ENCODE measurements at places on chromosomes 5 and 9. TPM values are rescaled to one million over a fixed set of nuclear protein-coding genes. Genes with fewer than 3 reads are reported as not detected.

Gene SAPCD2
- total RNA-seq, result 12.3 TPM

GRCh38 chr9:133825555-133826218 lies 87.5 kb upstream of the SARDH start:
- DNase-seq, result peak; percentile 71

Gene MFAP3
- 30.1 TPM for total RNA-seq

DNA sequence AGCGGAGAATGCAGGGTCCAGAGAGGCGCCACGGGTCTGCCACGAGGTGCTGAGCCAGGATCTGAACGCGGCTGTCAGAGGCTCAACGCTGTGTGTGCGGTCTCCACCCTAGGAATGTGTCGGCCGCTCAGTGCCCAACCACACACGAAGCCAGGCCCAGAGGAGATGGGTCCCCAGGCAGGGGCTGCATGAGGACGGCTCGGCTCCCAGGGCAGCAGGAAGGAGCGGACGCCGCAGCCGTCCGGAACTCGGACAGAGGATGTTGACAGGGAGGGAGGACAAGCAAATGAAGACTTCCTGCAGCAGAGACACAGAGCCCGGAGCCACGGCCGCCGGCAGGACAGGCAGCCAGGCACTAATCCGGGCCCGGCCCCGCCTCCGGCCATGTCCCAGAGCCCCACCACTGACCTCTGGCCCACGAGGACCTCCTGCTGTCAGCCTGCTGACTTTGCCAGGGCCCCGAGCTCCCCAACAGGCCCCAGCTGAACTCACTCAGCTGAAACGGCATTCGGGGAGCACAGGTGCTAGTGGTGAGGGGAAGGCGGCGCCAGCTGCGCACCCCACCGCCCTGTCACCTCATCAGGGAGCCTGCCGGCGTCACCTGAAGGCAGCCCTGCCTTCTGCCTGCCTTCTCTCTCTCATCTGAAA lies 12.7 kb downstream of the VAV2 start:
- DNase-seq, result no peak

Gene NR2F1
- 25.9 TPM for total RNA-seq

- DNase-seq, result no peak
These were observed 1.5 kb downstream of the DCAF10 start for GRCh38 chr9:37801959-37802711.

Gene NUTM2F
- total RNA-seq, result not detected

DNA sequence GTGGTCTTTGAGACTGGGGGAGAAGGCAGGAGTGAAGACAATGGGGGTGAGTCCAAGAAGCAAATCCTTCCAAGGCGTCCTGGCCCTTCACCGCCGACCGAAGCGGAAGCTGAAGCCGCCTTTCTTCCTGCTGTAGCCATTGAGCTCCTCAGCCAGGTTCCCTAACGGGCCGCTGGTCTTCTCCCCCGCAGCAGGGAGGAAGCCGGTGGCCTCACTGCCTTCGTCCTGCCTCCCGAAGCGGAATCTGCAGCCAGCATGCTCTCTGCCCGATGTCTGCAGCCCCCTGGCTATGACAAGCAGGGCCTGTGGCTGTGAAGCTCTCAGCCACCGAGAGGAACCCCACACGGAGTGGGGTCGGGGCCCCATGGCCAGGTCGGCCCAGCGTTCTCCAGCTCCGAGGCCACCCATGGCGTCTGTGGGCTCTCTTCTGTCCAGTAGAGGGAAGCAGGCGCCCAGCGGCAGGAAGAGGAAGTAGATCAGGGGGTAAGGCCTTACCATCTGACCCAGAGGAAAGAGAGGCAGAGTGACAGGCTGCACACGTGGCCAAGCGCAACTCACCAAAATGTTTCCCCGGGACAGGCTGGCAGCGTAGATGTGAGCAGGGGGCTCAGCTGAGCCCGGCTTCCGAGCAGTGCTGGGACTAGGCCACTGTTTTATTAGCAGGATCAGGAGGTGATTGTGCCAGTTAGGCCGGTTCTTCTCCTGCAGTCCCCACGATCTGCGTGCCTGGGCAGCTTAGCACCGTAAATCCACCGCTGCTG lies 3.1 kb downstream of the QRFP start:
- DNase-seq, result no peak

Gene TAS2R1
- total RNA-seq, result not detected

DNA sequence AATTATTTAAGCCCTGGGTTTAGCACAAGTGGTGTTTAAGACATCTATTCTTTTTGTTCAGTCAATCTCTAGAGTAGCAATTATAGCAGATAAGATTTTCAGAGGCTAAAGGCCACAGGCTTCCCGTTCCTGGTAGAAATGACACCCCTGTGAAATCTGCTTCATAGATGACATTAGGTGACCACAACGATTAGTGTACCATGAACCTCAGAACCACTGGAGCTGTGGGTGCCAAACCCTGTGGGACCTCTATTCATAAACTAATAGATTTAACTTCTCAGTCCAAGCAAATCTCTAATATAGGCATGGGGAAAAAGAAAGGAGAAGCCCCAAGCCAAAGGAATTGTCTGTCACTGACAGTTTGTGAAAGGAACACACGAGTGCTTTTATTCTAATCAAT lies 207.4 kb downstream of the ARRDC3 start:
- DNase-seq, result no peak

DNA sequence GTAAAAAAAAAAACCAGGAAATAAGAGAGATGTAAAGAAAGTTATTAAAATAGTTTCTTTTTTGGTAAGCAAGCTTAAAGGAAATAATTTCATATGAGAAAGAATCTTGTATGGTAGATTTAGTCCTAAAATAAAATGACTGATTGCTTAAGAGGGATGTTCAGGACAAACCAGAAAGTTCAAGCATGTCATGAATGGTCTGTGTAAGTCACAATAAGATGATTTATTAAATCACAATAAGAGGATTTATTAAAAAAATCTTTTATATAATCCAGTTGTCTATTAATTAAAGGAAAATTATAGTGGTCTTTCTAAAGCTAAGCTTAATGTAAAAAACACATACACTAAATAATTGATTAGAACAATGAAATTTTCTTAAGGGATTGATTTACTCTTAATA lies 91.8 kb upstream of the OR13F1 start:
- no peak for DNase-seq

Gene ABLIM3
- total RNA-seq, result 25.3 TPM

GRCh38 chr5:77398896-77399295 lies 93.2 kb downstream of the WDR41 start:
- DNase-seq, result no peak

Gene TAF1L
- total RNA-seq, result not detected

DNA sequence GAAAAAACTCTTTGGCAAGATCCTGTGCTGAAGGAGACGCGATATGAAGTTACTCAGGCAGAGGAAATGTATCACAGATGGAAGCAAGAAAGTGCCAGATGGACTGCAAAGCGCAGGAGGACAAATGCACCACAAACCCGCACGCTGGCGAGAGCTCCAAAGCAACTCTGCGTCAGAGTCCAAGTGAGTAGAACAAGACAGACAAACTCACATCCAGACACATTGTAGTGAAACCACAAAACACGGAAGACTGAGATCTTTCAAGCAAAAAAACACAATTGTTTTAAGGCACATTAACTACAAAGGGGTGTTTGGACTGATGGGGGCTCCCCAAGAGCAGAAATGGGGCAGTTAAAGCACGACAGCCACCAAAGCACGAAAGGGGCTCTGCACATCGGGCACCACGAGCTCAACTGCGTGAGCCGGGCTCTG lies 39.2 kb upstream of the NKD2 start:
- DNase-seq, result no peak

DNA sequence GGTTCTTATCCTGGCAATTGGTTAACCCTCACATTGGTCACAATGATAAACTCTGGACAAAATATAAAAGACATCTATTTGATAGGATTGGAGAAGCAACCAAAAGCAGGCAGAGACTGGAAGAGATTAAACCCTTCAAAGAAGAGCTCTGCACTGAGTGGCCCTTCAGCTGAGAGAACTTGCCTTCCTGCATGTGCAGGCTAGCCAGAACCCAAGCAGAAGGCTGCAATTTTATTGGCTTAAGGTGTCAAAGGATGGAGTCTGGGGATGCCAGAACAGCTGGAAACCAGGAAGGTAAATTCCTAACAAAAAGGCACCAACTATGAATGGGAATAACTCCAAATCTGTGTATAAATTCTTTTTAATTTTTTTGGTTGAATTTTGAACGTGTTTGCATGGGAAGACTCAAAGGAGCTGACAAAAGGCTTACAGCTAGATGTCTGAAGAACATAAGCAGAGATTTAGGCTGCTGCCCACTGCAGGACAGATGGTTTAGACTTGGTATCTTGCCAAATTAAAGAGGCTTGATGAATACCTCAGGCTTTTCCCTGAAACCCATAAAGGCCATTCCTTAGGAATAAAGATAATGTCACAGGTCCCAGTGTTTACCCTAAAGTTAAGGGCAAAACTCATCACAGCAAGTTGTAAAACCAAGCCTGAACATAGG lies 66.3 kb downstream of the NR2F1 start:
- DNase-seq, result no peak

- peak; percentile 31 for DNase-seq
These were observed 1425.4 kb downstream of the FOXD4L5 start for GRCh38 chr9:63859475-63860215.

DNA sequence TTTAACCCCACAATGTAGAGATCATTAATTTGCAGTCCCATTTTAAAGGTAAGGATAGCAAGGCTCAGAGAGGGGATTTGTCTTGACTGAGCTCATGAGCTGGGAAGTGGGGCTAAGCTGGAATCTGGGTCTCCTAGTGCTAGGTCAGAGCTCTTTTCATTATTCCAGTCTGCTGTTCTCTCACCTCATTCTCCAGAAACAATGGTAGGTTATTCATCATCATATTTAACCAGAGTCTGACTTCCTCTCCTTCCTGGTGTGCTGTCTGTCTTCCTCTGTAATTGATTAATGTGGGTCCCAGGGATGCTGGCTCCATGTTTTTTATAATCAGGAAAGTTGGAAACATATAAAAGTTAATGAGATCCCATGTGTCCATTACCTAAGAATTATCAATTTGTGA lies 20.6 kb downstream of the C9orf43 start:
- no peak for DNase-seq

Gene SNX18
- 46.6 TPM for total RNA-seq

DNA sequence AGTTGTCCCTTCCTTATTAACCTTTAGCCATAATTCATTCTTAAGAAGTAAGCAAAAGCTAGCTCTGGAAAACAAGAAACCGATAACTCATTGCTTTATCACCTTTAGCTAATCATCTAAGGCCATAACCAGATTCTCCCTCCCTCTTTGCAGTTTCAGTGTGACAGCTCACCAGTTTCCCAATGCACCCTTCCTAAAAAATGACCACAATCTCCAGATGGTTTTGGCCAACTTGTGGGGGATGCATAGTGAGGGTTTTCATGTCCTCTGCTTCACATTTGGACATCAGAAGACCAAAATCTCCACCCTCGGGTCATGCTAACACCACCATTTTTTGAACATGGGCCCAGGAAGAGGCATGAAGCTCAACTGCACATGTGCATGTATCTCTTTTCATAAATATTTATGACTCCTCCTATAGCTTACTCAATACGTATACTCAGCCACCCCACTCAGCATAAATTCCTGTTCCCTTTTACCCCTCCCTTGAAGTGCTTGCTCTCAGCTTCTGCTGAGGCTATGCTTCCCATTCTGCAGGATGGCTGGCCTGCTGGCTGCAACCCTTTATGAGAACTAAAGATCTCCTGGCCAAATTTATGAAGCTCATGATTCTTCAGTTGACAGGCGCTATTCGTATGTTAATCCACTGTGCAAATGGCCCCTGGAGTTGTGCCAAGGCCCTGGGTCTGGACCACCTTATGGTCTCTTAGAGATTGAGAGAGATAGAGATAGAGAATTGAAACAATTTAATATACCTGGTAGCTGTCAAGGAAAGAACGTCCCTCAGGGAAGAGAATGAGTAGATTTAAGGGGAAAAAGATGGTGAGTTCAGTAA lies 14.8 kb downstream of the PPP3R2 start:
- DNase-seq, result no peak

DNA sequence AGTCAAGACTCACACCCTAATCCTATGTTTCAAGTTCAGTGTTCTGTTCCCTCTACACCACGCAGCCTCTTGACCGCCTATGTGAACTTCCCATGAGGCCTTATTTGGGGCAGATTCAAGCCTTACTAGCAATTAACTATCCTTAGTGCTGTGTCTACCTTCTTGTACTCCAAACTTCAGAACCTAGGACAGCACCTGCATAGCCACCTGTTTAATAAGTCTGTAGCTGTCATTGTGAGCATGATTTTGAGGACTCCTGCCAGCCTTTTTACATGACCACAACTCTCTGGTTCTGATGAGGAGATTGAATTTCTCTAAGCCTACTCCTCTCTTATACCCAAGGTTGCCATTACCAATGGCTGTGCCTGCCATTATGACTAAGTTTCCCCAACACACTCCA lies 50.8 kb upstream of the PCSK1 start:
- peak; percentile 16 for DNase-seq

DNA sequence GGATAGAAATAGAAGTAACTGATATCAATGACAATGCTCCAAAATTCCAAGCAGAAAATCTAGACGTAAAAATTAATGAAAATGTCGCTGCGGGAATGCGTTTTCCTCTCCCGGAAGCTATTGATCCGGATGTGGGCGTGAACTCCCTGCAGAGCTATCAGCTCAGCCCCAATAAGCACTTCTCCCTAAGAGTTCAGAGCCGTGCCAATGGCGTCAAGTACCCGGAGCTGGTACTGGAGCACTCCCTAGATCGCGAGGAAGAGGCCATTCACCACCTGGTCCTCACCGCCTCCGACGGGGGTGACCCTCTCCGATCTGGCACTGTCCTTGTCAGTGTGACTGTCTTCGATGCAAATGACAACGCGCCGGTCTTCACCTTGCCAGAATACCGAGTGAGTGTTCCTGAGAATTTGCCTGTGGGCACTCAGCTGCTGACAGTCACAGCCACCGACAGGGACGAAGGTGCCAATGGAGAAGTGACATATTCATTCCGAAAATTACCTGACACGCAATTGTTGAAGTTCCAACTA lies 818 bp downstream of the PCDHGA10 start:
- no peak for DNase-seq

Gene IARS1
- 173 TPM for total RNA-seq

DNA sequence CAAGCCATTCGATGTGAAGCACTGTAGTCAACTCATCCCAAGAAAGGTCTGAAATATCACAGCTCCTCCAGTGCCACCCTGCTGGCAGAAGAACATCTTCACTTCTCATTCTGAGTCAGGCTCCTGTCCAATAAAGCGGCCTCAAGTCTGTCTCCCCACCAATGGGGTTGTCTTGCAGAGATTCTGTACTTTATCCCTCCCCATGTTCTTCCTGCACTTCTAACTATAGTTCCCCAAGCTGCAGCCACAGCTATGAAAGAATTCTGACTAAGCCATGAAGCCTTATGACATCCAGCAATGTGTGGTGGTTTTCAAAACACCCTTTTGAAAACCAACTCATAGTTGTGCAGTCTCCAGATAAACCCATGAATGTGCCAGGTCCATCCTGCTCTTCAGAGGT lies 6.8 kb downstream of the MACROH2A1 start:
- peak; percentile 90 for DNase-seq

Gene STARD4
- total RNA-seq, result 18.3 TPM

Gene PCDH12
- 0.31 TPM for total RNA-seq

- peak; percentile 52 for DNase-seq
These were observed 135.5 kb downstream of the PRR16 start for GRCh38 chr5:120599576-120599975.

GRCh38 chr9:13431222-13431536 lies 151.7 kb upstream of the MPDZ start:
- DNase-seq, result no peak
